Activated CD4-positive, CD25-positive, alpha-beta regulatory T cell (primary cell): ENCODE measurements at places on chromosomes 3 and 15.

DNA sequence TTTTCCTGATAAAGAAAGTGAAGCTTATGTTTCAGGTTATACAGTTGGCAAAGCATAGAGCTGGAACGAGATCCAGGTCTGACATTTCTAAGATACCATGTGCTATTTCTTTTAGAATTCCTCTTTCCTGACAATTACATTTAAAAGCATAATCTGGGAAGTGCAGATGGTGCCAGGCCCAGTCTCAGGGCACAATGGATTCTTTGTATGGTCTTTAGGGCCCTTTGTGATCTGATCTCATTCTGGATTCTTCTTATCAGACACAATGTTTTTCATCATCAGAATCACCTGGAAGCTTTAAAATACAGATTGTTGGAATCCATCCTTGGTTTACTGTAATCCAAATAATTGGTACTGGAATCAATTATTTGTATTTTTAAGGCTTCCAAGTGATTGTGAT lies 18.6 kb upstream of the GLCE start:
- DNase-seq, result no peak

DNA sequence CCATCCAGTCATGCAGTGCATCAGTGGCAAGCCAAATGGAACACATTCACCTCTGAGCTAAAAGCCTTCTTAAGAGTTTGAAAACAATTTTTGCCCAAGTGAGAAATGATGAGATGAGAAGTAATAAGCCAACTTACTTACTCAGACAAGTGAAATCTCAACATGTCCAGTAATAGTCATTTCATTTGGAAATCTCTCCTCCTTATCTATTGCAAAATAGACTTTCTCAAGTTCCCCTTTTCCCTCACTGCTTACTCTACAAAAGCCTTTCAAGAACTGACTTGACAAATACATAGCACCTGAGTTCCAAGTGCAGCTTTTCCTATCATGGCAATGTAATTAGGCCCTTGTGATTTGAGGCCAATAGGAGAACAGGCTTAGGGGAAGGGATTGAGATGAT lies 282.3 kb downstream of the SLC9A9 start:
- DNase-seq, result no peak

DNA sequence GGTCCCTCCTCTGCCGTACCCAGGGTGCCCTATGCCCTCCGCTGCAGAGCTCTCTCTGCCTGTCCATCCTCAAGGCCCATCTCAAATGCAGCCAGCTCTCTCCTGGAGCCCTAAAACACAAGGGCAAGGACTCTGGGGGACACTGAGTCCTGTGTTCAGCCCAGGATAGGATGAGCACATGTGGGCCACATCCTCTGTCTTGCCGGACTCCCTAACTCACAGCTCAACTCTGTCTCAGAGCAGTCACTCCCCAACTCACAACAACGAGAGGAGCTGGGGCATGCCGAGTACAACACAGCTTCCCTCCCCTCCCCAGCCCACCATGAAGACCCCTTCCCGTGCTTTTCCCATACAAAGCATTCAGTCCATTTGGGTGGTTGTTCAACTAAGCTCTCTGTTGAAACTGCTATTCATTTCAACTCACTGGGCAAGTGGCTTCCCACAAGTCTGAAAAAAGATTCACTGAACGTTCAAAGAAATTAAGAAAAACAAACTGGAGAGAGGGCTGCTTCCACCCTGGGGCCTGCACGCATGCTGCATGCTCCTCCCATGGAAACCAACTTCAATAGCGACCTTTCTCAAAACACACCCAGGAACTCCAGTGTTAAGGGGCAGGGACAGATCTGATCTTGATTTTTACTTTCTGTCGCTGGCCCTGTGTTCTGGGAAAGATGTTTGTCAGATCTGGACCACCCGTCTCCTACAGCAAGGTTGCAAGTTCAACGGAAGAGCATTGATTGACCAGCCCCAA lies 124.3 kb upstream of the IGF1R start:
- no peak for DNase-seq

GRCh38 chr3:102074946-102075345 lies 225.6 kb downstream of the NFKBIZ start:
- DNase-seq, result no peak

- DNase-seq, result no peak
These were observed 121.4 kb downstream of the VGLL3 start for GRCh38 chr3:86869566-86869965.

GRCh38 chr3:51941798-51942602 lies at the start of the genes PARP3 and RRP9:
Gene PARP3, plus strand, starts transcription at chr3:51942363. Its CDS starts 993 bp downstream, at chr3:51943356.
Gene RRP9, minus strand, starts transcription at chr3:51941904. Its CDS starts 37 bp downstream, at chr3:51941867.
- DNase-seq, result peak; percentile 100

DNA sequence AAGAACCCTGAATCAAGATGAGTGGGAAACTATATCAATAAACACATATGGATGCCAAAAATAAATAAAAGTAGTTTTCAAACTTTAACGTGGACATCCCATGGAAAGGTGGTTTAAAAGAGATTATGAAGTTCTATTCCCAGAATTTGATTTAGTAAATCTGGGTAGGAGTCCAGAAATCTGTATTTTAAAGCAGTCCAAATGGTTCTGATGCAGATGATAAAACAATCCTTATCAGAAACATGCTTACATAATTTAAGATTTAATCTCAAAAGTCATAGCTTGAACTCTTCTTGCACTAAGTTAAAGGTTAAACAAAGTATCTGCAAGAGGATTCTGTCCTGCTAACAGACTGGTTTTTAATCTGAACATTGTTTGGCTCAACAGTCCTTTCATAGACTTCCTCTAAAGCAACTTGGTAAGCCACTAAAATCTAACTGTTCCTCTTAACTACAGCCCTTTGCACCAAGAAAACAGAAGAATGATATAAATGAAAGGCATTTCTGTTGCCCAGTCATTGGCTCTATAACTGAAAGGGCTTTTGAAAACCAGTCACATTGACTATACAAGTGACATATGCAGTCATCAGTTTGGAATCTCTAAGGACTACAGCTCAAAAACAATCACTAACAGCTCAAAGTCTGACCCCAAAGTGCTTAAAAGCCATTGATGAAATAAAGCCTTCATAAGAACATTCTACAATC lies 23.4 kb upstream of the MAP4 start:
- no peak for DNase-seq

DNA sequence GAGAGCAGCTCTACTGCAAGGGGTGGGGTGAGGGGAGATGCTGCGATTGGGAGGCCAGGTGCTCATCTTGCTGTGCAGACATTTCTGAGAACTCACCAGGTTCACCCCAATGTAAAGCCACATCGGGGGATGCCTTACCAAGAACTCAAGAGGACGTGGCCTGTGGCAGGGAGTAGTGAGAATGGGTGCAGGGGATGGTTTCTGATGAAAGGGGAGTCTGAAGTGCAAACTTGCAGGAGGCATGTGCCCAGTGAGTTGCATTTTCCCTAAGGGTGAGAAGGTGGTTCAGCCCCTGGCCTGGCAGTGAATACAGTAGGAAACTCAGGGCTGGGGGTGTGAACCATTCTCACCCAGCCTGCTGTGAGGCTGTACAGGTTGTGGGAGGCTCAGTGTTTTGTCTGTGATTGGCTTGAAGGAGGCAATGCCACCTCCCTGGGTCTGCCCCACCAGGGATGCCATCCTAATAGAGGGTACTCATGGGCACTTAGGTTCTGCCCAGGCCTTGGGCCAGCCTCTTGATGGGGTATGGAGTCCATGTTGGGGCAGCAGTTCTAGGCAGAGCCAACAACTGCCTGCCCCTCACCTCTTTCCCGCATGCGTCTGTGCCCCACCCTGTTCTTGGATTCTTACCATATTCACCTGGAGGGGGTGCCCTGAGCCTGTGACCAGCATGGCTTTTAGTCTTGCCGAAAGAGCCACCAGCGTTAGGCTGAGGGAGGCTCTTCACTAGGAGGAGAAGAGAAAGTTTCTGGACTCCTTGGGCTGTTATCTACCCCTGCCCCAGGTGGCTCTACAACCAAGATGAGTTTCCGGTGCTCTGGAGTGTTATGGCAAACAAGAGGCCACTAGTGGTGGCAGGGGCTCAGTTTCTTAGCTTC lies 4.5 kb downstream of the HEMK1 start:
- DNase-seq, result peak; percentile 74

GRCh38 chr3:114460459-114460858 lies 166.6 kb downstream of the TIGIT start:
- no peak for DNase-seq

- DNase-seq, result no peak
These were observed 31.7 kb downstream of the SPINK8 start for GRCh38 chr3:48301800-48302166.

GRCh38 chr3:31288641-31289100 lies 244.1 kb upstream of the STT3B start:
- DNase-seq, result no peak

DNA sequence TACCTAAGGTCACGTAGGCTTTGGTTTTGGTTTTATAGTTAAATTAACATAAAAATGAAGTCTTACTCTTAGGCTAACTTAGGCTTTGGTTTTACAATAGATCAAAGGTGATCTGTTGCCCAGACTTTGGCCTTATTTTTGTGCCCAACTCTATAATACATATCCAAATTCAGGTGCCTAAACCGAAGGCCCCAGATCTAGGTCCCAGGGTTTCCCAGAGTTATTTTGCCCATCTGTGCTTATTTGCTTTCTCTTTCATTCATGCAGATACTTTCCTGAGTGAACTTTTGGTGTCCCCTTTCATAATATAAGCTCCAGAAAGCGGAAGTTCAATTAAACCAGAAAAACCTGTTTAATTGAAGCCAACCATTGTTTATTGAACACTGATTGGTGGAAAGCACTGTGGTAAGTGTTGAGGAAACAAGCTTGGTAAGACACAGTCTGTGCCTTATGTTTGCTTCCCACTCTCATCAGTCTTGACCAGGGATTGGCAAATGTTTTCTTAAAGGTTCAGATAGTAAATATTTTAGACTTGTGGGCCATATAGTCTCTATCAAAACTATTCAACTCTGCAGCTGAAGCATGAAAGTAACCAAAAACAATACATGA lies 209.7 kb downstream of the WDR72 start:
- no peak for DNase-seq

DNA sequence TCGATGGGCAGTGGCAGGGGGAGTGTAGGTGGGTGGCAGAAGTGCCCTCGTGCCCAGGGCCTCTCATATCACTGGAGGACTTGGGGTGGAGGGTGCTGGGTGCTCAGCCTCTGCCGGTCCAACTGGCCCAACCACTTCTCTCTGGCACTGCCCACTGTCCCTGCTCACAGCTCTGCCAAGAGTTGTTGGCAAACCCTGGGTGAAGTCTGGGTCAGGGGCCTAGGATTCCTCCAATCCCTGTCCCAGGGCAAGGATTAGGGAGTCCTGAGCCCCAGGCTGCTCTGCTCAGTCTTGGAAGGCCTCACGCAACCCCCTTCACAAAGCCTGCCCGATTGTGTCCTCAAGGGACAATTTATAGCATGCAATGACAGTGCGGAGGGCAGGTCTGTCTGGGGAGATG lies 5.2 kb upstream of the PRKCD start:
- no peak for DNase-seq

DNA sequence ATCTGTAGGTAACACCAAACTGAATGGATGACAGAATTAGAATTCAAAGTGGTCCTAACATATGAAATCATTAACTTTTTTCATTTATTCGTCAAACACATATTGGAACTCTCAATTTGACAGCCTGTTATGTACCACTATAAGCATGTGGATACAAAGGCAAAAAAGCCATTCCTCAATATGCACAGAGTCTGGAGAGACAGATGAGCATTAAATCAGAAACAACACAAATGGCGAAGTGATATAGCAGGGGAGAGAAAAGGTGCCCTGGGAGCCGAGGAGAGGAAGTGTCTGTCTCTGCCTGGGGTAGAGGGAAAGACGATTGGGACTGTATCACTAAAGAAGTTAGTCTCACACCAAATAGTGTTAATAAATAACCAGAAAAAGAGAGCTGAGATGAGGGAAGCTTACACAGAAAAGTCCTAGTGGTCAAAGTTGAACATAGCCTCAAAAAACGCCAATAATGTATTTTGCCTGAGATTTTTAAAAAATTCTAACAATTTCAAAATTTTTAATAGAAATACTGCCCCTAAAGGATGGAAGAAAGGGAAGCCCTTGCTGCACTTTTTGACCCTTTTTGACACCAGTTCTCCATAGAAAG lies 417.5 kb downstream of the TUSC7 start:
- no peak for DNase-seq

DNA sequence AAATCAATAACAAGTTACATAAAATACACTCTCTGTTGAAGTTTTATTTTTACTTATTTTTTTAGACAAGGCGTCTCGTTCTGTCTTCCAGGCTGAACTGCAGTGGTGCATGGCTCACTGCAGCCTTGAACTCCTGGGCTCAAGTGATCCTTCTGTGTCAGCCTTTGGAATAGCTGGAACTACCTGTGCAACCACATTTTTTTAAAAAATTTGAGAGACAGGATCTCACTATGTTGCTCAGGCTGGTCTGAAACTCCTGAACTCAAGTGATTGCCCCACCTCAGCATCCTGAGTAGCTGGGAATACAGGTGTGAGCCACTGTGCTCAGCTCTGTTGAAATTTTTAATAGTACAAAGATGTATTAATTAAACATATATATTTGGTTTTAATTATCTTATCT lies 614.3 kb upstream of the ARRDC4 start:
- DNase-seq, result no peak

DNA sequence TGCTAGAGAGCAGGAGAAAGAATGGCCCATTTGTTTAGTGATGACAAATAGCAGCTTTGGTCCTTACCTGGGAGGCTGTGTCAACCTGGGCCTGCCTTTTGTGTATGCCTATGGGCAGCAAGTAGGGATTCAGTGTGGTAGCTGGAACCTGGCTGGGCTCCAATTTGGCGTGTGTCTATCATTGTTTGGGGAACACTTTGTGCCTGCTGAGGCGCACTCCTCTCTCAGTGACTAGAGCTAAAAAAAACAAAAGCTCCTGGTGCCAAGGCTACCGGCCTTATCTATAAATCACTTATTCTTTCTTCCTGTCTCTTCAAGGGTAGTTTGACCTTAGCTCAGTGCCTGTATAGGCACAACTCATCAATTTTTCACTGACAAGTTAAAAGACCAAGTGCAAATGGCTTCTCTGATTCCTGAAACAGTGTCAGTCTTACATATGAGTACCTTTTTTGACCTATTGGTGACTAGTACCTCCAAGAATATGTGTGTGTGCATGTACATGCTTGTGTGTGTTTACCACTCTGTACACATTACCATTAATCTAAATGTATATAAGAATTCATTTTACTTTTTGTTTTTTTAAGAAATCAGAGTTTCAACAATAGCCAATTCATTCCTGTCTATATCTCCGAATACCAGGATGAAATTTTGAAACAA lies 54.6 kb downstream of the GMNC start:
- DNase-seq, result no peak

DNA sequence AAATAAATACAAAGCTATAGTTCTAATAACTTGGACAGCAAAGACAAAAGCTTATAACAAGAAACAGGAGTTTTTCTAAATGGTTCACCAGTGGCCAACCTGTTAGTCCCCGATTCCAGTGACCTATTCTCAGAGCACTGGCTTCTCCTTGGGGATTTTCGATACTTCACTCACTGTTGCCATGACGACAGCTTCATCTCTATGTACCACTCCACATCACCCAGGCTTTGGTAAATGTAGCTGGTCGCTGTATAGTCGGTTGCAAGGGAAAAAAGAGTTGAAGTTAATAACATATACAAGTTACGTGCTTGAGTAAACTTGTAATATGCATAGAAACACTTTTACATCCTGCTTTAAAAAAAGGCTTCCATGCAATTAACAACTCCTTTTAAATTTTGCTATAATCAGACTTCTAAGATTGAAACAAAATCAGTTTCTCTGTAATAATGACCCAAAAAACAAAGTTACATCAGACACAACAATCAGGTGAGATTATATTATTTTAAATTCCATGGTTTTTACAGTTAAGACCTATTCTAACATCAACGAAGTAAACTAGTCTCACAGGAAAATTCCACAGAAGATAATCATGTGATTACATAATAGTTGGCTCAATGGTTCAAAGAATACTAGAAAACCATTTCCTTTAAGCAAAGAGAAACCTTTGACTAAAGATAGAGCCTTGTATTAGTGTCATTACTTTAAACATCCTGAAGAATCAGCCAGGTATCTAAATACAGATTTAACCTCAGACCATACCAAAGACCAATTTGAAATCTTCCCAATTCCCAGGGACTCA lies 2.9 kb downstream of the CCNL1 start:
- no peak for DNase-seq
